ENCODE measurements at places on chromosomes 4 and X. TPM values are rescaled to one million over a fixed set of nuclear protein-coding genes. Genes with fewer than 3 reads are reported as not detected.

DNA sequence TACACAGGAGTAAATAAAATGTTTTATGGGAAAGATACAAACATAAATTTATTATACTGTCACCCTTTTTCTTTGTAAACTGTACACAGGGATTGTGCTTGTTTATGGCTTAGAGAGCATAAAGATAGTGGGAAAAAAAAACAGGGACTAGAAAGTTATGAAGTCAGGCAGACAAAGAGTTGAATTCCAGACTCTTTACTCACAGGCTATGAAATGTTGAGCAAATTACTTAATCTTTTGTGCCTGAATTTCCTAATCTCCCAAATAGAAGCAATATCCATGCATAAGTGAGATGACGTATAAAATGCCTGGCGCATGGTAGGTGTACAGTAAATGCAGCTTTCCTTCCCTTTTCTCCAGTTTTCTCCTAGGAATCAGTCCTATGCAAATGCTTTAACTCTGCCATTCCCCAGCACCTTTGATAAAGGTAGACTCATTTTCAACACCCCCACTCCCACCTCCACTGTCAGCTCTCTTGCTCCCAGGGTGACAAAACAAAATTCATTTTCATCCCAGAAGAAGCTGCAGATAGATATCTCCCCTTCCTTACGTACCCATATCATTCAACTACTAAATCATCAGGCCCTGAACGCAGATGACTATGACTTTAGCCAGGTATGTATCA lies 44.5 kb upstream of the BTC start:
- no peak for DNase-seq

DNA sequence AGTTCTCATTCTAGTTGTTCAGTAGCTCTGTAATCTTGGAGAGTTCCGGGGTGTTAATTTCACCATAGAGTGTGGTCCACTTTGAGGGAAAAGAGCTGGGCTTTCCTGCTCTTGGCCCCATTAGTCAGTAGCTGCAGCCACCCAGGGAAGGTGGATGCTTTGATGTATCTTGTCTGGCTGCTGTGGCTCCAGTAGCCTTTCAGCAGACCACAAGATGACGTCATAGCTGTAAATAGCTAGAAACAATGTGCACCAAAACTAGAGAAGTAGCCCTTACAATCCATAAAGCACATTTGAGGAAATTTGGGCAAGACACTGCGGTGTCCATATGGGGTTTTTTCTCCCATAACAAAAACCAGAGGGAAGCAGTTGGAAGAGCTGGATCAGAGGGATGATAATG lies 32.9 kb upstream of the PRPS2 start:
- DNase-seq: no peak

DNA sequence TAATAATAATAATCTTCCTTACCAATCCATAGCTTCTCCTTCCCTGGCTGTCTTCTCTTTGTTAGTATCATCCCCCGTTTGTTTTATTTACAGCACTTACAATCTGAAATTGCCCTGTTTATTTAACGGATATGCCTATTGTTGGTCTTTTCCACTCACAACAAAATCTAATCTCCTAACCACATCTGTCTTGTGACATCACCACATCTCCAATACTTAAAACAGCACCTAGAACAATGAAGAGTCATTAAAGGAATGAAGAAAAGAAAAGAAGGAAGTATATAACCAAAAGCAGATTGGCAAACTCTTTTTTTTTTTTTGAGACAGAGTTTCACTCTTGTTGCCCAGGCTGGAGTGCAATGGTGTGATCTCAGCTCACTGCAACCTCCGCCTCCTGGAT lies 38.7 kb upstream of the JADE1 start:
- no peak for DNase-seq

DNA sequence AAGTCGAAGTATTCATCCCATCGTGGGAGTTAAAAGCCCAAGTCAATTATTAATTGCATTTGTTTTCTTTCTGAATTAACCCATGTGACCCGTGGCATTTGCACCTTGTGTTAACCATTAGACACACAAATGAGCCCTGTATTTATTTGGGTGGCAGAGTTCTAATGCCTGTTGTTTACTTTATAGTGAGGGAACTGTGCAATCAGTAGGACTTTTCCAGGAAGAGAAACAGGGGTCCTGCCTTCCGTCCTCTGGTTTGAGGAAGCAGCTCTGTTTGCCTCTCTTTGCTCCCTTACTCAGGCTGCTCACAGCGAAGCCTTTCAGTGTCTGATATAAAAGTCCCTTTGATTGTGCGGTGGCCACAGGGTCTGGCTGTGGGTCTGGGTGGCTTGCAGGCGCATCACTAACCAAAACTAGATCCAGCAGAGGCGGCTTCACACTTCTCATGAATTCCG lies 263.6 kb downstream of the PTTG2 start:
- no peak for DNase-seq

DNA sequence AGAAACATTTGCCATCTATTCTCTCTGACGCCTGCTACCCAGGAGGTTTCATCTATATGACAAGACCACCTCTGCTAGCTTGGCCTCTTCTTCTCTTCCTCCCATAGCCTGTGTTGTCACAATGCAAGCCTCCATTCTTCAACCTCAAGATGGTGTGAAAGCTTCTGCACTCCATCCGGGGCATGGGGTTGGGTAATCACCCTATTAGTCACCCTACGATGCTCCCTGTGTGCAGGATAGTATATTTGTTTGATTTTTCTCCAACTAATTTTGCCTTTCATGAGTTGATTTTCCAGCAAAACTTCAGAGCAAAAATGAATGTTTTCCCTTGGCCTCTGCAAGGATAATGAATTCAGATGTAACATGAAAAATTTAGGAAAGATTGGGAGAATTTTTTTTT lies 128.0 kb upstream of the STS start:
- no peak for DNase-seq

GRCh38 chrX:18945483-18945882 lies 38.4 kb downstream of the PHKA2 start:
- DNase-seq: no peak

DNA sequence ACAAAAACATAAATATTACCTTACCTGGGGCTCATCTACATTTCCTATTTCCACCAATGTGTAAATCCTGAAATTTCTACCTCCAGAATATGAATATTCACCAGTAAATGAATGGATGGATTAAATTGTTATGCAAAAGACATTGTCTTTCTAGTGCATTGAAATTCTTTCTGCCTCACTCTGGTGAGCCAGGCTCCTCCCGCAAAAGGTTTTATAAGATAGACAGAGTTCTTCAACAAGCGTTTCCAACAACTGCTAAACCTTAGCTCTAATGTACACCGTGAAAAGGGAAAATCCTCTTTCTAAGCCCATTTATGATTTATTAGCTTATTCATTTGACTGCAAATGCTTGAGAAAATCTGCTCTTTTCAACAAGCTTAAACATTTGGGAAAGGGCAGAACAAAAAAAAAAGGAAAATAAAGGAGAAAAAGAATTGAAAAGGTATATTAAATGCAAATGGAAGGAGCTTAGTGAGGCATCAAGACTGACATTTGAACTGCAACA lies 72.0 kb downstream of the LDB2 start:
- no peak for DNase-seq

- DNase-seq: no peak
Measured at GRCh38 chrX:153060095-153060445, 3.8 kb downstream of the PNMA3 start.

- DNase-seq: no peak
Measured at GRCh38 chrX:10619425-10620046, 849 bp downstream of the MID1 start.

- DNase-seq: no peak
Measured at GRCh38 chr4:28639747-28640146, 1779.1 kb downstream of the STIM2 start.

DNA sequence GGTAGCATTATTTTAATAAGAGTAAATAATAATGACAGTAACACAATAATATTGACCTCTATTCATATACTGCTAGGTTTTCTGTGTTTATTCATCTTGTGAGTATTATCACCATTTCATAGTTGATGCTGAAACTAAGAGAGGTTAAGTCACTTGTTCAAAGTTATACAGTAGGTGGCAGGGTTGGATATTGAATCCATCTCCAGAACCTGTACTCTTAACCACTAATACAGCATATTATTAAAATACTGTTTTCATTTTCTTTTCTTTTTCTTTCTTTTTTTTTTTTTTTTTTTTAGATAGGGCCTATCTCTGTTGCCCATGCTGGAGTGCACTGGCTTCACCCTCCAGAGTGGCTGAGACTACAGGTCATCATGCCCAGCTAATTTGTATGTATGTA lies 7.1 kb upstream of the ELF2 start:
- DNase-seq: no peak

DNA sequence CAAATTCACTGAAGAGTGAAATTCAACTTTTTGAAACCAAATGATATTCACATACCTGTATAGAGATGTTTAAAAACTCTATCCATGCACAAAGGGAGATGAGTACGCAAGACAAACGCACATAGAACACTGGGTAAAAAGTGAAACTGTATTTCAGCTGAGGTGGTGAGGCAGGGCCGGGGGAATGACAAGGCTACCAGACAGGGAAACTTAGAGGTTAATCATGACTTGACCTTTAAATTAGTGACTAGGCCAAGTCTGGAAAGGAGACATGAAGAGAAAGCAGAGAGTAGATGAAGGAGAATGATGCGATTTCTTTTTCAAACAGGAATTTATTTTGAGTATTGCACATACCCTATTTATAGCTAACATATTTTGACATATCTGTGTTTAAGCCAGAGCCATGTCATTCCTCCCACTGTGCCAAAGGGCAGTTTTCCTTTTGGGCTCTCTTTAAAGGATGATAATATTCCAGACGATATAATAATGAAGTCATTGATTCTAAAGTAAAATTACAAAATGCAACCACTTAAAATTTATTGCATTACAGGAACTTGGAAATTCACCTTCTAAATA lies 49.4 kb downstream of the ARHGEF6 start:
- DNase-seq: no peak

GRCh38 chr4:80155316-80155982 lies 41.9 kb upstream of the PRDM8 start:
- DNase-seq: no peak

- no peak for DNase-seq
Measured at GRCh38 chr4:140065393-140065792, 88.6 kb downstream of the MAML3 start.

DNA sequence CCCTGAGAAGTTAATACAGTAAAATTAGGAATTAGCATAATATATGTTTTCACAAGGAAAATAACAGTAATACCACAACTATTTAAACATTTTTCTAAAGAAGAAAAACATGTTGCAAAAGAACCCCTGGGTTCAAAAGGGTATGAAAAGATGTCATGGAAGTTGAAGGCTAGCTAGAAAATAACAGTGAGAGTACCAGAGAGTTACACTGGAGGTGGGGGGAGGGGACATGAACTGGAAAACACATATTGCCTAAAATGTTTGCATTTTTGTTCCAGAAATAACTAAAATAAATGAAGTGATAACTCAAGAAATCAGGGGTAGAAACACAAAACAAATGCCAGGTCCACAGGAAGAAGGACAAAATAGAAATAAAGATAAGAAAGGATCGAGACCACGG lies 336.6 kb upstream of the MAD2L1 start:
- peak; percentile 25 for DNase-seq

GRCh38 chr4:56130606-56131155 lies 181.9 kb downstream of the CEP135 start:
- DNase-seq: no peak

- no peak for DNase-seq
Measured at GRCh38 chr4:77306496-77306895, 149.5 kb downstream of the CCNG2 start.

DNA sequence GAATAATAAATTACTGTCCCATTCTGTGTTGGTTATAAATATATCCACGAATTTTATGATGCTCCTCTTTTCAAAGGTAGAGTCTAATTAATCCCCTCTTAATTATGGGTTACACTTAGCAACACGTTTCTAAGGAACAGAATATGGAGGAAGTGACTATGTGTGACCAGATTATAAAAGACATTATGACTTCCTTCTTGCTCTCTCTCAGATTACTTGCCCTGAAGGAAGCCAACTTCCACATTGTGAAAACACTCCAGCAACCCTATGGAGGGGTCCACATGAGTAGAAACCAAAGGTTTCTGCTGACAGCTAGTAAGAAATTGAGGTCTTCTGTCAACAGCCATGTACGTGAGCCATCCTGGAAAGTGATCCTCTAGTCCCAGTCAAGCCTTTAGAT lies 59.3 kb downstream of the WDFY3 start:
- no peak for DNase-seq

GRCh38 chrX:15497865-15498264 lies 2.7 kb upstream of the BMX start:
- DNase-seq: no peak

- DNase-seq: no peak
Measured at GRCh38 chr4:7275067-7275466, 82.7 kb downstream of the SORCS2 start.

DNA sequence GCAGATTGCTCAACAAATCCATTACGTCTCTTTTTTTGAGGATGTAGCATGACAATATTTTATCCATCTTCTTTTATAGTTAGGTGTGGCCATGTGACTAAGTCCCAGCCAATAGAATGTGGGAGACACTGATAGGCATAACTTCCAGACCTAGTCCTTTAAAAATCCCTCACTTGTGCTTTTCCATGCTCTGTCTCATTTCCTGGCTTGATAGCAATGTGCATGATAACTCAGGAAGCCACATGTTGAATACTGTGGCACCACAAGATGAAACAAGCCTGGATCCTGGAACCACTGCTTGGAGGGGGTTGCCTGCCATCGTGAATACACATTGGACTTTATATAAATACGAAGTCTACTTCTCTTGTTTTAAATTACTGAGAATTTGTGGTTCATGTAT lies 184.0 kb upstream of the NEIL3 start:
- no peak for DNase-seq

Gene HHIP
- polyA plus RNA-seq: 44.7 TPM

Gene LONRF3
- 3.7 TPM for polyA plus RNA-seq

Gene CSAG2
- polyA plus RNA-seq: not detected

Gene MAGEA1
- not detected for polyA plus RNA-seq

Gene STS
- 4.9 TPM for polyA plus RNA-seq

Gene PASD1
- polyA plus RNA-seq: 0.09 TPM

Gene ARR3
- 2.1 TPM for polyA plus RNA-seq

Gene TRAPPC11
- polyA plus RNA-seq: 56.8 TPM

Gene STBD1
- 2.0 TPM for polyA plus RNA-seq

Gene NPFFR2
- polyA plus RNA-seq: not detected

Gene TBC1D9
- 30.7 TPM for polyA plus RNA-seq

Gene SH2D1A
- polyA plus RNA-seq: 0.95 TPM

Gene FRMPD3
- 7.0 TPM for polyA plus RNA-seq

Measured in right lung (tissue), 10 donors.